ENCODE measurements at places on chromosomes 3 and 15.
A peak's percentile ranks its signal among the peaks of the same experiment; 100 is the strongest.

DNA sequence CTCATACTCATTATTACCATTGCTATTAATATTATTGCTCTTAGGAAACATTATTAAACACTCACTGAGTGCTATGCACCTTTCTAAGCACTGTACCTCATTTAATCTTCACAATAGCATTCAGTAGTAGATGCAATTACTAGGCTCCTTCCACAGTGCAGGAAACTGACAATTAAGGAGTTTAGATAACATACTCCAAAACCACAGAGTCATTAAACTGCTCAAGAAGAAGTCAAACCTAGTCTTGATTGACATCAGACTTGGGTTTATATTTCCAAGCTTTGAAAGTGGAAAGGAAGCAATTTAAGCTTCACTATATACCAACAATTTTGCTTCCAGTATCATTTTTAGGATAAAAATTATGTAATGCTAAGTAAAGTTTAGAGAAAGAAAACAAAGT is 490.1 kb upstream of the ARRDC4 start:
- DNase-seq, result no peak

GRCh38 chr3:28218071-28218916 is 23.1 kb upstream of the CMC1 start:
- DNase-seq, result no peak

DNA sequence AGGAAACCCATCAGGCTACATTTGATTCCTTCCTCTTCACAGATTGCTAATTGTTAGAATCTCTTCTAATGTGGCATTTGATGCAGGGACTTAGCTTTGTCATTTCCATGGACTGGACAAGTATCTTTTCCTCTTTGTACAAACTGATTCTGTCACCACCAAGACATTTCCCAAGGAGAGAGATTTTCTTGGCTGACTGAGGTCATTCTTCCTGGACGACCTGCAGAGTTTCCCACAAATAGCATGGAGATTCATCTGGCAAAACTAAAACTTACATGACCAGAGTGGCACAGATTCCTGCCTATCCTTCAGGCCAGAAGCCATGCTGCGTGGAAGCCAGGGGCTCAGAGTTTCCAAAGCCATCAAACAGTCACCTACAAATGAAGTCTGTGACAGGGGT is 269.2 kb upstream of the LRTM1 start:
- DNase-seq, result no peak

DNA sequence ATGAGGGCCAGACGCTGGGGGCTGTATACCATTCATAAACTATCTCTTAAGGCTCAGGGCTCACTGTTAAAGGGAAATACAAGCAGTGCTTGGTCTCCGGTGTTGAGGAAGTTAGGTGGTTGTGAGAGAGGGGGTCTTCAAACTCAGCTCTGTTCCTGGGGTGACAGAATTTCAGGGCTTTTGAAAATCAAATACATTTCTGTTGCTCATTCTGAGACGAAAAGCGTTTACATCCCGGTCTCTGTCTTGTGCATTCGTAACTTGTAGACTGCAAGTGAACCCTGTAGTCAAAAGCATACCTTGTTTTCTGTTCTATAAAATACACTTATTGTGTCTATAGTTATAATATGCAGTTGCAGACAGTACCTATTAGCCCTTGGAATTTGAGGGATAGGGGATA is 1.7 kb downstream of the SLCO3A1 start:
- DNase-seq, result no peak

- no peak for DNase-seq
Measured at GRCh38 chr15:57625703-57626448, 34.2 kb downstream of the MYZAP start.

- DNase-seq, result no peak
Measured at GRCh38 chr3:137106612-137107240, 148.9 kb downstream of the IL20RB start.

DNA sequence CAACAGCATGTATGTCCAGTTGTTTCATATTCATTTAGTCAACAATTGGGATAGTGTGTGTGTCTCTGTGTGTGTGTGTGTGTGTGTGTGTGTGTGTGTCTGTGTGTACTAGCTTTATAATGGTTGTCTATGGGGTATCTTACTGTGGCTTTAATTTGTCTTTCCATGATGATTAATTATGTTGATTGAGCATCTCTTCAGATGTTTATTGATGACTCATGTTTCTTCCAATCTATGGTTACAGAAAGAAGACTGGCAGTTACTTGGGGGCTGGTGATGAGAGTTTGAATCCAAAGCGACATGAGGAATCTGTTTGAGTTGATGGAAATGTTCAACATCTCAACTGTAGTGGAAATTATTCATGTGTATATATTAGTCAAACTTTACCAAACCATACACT is 440.1 kb downstream of the ZNF385D start:
- DNase-seq, result no peak

GRCh38 chr3:17515445-17516234 is 226.8 kb downstream of the TBC1D5 start:
- DNase-seq, result no peak

GRCh38 chr15:93028632-93029213 is 60.3 kb downstream of the RGMA start:
- DNase-seq, result no peak

DNA sequence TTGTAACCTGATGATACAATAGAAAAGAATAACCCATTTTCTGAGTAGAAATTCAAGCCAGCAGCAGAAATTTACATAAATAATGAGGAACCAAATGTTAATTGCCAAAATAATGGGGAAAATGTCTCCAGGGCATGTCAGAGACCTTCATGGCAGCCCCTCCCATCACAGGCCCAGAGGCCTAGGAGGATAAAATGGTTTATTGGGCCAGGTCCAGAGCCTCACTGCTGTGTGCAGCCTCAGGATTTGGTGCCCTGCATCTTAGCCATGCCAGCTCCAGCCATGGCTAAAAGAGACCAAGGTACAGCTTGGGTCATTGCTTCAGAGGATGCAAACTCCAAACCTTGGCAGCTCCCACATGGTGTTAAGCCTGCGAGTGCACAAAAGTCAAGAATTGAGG is 352.1 kb upstream of the MEIS2 start:
- no peak for DNase-seq

GRCh38 chr15:78618490-78618934 is 2.3 kb downstream of the CHRNA3 start:
- peak; percentile 74 for DNase-seq

DNA sequence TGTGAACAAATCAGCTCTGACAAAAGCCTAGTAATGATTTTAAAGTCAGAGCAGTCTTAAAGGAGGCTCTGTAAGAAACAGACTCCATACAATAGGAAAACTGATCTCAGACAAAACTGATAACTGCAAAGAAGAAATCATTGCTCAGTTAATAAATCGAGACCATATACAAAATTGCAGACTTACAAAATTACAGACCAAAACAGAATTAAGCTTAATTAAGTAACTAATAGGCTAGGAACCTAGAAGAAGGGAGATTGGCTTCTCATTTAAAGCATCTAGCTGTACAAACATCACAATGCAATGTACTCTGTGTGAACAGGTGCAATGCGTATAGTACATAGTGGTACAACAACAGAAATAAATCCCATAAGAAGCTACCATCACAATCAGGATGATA is 46.3 kb downstream of the ZBTB20 start:
- DNase-seq, result no peak

GRCh38 chr15:80562033-80562432 is 133.1 kb upstream of the ABHD17C start:
- no peak for DNase-seq

GRCh38 chr3:9124730-9125129 is 124.7 kb downstream of the SRGAP3 start:
- no peak for DNase-seq

All from stimulated activated CD4-positive, alpha-beta T cell treated with anti-CD3 and anti-CD28 coated beads, Interleukin-1b, Interleukin-23, amount 100 ng/mL, for 1 hour (primary cell).